Stimulated activated CD8-positive, alpha-beta memory T cell treated with anti-CD3 and anti-CD28 coated beads, Interleukin-7, amount 100 ng/mL, for 1 hour (primary cell): ENCODE measurements at places on chromosomes 1 and 21.

- no peak for DNase-seq
Measured at GRCh38 chr1:21919520-21919919, 17.6 kb downstream of the HSPG2 start.

GRCh38 chr21:32909393-32909792 lies 116.3 kb upstream of the OLIG2 start:
- DNase-seq: no peak

GRCh38 chr1:9346566-9346965 lies 53.9 kb downstream of the SPSB1 start:
- no peak for DNase-seq

DNA sequence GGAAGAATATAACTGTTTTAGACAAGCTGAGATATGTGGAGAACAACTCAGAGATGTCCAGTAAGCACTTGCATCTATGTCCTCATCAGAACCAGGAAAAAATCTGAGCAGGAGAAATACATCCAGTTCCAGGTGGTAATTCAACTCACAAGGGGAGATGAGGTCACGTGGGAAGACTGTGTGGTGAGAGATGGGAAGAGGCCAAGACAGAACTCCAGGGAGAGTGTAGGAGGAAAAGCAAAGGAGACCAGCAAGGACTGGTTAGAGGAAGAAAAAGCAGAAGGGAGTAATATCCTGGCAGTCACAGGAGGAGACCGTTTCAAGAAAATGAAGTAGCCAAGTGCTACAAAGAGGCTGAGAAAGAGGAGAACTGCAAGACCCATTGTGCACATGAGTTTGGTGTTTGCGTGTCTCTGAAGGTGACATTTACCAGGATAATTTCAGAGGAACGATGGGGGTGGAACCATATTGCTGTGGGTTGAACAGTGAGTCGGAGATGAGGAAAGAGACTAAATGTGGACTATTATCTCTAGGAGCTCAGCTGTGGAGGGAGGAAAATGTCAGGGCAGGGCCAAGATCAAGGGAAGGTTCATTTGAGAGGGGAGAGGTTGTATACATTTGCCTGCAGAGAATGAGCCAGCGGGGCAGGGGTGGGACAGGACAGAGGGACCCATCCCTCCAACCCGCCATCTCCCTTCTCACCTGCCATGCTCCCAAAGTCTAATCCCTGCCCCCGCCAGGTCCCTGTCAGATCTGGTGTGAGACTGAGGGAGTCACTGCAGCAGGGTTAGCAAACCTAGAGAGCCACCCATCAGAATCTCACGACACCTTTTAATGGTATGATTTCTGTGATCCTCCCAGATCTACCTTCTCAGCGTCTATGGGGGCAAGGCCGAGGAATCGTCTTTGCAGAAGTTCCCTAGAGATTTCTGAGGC lies 24.9 kb downstream of the SUSD4 start:
- no peak for DNase-seq

- DNase-seq: no peak
Measured at GRCh38 chr1:70207492-70207891, 2.1 kb upstream of the LRRC40 start.

- no peak for DNase-seq
Measured at GRCh38 chr1:204075890-204076846, 3.3 kb downstream of the SOX13 start.

GRCh38 chr1:204623365-204623893 lies 62.1 kb downstream of the LRRN2 start:
- DNase-seq: no peak

GRCh38 chr21:31260790-31261189 lies 83.3 kb downstream of the TIAM1 start:
- no peak for DNase-seq

GRCh38 chr1:202216691-202217090 lies 23.1 kb downstream of the LGR6 start:
- no peak for DNase-seq

DNA sequence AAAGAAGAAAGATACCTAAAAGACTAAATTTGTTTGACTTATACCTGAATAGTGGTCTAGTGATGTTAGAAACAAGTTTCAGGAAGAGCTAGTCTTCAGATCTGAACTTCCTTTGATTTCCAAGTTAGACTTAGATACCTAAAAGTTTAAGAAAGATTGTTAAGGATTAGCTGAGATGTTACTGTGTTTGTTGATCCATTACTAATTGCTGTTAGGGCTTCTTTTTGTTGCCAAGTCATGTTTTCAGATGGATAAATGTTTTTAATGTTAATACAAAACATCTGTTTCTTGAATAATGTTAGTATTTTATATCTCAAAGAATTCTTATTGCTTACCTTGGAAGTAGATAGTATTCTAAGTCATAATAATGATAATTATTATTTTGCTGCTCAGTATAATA lies 11.6 kb downstream of the GNAI3 start:
- no peak for DNase-seq
